ENCODE measurements at places on chromosomes 5 and 9.

DNA sequence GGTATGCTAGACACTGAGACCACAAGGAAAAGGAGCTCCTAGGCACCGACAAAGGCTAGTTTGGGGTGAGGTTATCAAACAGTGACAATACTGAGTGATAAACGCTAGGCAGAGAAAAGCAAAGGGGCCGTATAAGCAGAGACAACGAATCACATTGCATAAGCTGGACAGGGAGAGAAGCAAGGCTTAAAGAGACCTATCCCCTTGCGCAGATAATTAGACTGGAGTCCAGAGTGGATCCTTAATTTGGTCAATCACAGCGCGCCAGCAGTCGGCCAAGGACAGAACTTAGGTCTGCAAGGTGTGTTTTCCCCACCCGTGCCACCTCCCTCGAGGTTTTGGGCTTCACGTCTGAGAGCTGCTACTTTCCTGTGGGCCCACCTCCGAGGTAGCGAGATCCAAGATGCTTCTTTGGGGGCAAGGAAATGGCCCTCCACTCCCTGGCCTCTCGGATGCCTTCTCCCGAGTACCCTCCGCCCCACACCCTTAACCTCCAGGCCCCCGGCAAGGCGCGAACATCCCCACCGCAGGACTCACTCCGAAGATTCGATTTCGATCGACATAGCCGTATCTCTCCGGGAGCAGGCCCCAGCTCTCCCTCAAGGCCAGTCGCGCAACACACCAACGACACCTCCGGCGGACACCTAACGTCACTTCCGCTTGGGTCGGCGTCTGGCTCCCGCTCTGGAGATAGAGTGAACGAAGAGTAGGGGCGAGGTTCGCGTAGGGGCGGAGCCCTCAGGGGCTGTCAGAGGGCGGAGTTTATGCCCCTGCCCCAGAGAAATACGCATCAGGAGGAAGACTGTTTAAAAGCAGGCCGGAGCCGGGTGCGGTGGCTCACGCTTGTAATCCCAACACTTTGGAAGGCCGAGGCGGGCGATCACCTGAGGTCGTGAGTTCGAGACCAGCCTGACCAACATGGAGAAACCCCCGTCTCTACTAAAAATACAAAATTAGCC is at the start of gene SMU1:
TSS of gene SMU1 (minus strand) at position 629 of the 959 bp plus-strand sequence. CDS start at position 563, 66 bp downstream.
- DNase-seq: peak; percentile 97

- DNase-seq: no peak
Measured at GRCh38 chr9:137070906-137071275, 534 bp upstream of the SAPCD2 start.

DNA sequence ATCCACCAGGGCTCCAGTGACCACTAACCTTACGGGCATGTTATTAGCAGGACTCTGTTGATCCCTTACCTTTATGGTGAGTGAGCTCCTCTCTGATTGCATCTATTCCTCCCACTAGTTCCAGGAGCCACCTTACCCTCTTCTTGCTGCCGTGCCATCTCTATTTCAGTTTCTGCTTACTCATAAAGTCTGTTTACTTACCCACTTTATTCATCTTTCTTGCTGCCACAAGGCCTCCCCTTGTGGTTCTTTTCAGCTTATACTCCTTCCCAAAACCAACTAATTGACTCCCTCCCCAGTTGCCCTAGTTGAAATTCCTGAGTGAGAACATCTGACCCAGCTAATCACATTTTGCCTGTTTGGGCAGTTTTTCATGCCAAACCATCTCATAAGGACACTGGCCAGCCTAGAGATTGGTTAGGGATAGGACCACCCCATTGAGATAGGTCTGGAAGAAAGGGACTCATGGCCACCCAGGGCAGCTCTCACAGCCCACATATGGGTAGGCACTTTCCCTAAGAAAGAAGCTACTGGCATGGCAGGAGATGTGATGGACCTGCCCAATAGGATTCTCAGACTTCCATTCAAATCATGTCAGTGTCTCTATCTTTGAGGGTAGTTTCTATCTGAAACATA is 412.7 kb downstream of the EFNA5 start:
- no peak for DNase-seq

DNA sequence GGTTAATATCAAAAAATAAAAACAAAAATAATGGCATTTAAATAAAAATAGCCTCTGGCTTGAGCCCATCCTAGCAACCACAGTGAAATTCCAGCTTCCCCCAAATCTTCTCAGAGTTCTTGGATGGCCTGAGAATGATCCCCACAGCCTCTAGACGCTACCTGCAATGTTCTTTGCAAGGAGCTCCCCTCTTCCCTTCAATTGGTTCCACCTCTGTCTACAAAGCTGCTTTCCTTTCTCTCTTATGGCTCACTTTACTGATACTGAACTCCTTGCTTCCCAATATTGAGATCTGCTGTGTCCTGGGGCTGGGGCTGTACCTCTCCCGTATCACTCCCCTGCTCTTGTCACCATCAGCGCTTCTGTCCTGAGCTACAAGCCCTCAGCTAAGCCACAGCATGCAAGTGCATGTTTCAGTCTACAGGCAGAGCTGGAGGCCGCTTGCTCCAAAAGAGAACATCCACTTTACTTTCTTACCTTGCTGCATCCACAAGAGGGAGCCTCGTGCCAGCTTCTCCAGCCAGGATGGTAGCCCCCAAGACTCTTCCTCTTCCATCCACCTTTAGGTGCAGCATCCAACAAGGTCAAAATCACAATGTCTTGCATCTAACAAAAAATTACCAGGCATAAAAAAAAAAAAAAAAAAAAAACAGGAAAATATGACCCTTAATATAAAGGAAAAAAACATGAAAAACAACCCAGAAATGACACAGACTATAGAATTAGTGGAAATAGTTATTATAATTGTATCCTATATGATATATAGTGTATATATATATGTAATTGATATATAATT is 57.4 kb upstream of the PRSS3 start:
- DNase-seq: no peak

DNA sequence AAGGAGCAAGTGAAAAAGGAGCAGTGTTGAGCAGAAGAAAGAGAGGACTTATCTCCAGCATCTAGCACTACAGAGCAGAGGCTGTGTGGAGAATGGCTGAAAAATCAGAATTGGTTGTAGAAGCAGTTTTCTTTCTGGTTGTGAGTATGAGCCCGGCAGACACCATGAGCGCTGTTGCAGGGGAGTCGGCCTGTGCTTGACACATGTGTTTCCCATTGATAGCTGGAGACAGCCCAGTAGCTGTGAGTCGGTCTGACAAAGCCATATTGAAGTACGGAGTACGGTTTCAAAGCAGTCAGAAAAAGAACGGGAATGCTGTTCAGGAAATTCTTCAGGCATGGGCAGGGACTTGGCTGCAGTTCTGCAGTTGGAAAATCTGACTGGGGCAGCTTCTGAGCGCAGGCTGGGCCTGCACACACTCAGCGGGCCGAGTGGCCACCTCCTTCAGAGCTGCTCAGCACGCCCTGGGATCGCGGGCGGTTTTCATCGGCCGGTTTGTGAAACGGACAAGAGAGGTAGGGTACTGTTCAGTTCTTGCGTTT is at the start of gene SGCD:
TSS of gene SGCD (plus strand) at position 447 of the 542 bp plus-strand sequence.
- peak; percentile 53 for DNase-seq

DNA sequence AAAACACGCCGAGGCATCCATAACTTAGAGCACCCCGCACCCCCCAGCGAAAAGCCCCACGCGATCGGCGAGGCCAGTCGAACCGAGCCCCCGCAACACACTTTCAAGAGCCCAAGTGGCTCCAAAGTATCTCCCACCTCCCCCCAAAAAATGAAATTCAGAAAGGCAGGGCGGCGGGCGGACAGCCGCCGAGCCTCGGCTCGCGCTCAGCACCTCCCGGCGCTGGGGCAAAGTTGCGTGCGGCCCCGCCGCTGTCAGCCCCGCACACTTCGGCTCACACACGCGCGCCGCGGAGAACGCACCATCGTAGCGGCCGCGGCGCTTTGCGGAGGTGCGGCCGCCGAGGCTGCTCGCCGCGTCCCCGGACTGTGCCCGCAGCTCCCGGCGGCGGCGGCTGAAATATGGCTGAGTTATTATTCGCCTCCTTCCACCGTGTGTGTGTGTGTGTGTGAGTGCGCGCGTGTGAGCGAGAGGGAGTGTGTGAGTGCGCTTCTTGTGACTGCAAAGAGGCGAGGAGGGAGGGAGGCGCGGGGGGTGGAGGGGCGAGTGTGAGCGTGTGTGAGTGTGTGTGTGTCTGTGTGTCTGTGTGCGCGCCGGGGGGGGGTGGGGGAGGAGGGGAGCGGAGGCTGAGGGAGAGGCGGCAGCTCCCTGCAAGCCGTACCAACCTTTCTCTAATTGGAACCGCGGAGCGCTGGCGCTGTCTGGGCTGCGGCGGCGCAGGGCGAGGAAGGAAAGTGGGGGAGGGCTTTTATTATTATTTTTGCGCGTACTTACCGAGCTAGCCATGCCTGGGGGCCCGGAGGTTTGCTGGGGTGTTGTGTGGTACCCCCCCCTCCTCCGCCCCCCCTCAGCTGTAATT is 599 bp downstream of the MLLT3 start:
- peak; percentile 57 for DNase-seq

DNA sequence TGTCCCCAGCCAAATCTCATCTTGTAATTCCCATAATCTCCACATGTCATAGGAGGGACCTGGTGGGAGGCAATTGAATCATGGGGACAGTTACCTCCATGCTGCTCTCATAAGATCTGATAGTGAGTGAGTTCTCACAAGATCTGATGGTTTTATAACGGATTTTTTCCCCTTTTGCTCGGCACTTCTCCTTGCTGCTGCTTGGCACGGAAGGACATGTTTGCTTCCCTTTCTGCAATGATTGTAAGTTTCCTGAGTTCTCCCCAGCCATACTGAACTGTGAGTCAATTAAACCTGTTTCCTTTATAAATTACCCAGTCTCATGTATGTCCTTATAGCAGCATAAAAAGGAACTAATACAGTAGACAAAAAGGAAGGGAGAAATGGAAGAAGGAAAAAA is 76.7 kb upstream of the CCNG1 start:
- DNase-seq: no peak

GRCh38 chr5:14851999-14852526 is 19.5 kb downstream of the ANKH start:
- no peak for DNase-seq

- DNase-seq: no peak
Measured at GRCh38 chr9:97954550-97954989, 16.6 kb upstream of the HEMGN start.

- no peak for DNase-seq
Measured at GRCh38 chr5:65062469-65063083, 293.8 kb downstream of the CWC27 start.

DNA sequence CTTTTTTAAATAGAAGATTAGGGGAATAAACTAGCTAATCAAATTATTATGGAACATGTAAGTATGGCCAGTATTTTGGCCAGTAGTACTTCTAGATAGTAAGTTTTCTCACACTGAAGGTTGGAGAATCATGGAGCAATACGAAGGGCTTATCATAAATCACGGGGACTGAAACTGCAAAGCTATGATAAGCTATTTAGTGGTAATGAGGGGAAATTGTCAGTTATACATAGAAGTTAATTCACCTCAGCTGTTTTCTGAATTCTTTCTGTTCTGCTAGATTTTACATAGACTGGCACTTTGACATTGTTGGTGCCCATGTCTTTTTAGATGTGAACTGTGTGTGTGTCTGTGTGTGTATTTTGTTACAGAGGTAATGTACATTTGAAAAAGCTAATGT is 34.5 kb upstream of the FAM151B start:
- no peak for DNase-seq
